Lung microvascular endothelial cell (primary cell): ENCODE measurements at places on chromosomes 3 and 15. TPM values are rescaled to one million over a fixed set of nuclear protein-coding genes. Genes with fewer than 3 reads are reported as not detected.

The EXD1 gene
- total RNA-seq = not detected in 2 replicates

The SKOR1 gene
- under 0.01 TPM in 2 replicates for total RNA-seq

The BLOC1S6 gene
- 55.1 and 55.2 TPM in 2 replicates for total RNA-seq

The KBTBD13 gene
- total RNA-seq = not detected in 2 replicates

The SNX22 gene
- total RNA-seq = under 0.01 and 0.20 TPM in 2 replicates

The WNT5A gene
- total RNA-seq = 1.6 and 2.0 TPM in 2 replicates

The CCR8 gene
- not detected in 2 replicates for total RNA-seq

The RPP25 gene
- 16.6 and 26.0 TPM in 2 replicates for total RNA-seq

The SKIC8 gene
- total RNA-seq = 62.5 and 63.9 TPM in 2 replicates

The SHF gene
- 2.4 and 3.4 TPM in 2 replicates for total RNA-seq

The LMOD3 gene
- not detected in 2 replicates for total RNA-seq

The TTLL13 gene
- total RNA-seq = under 0.01 TPM in 2 replicates

The FILIP1L gene
- total RNA-seq = 22.0 and 36.3 TPM in 2 replicates

The C2CD4A gene
- total RNA-seq = 0.60 and 0.87 TPM in 2 replicates
